ENCODE measurements at places on chromosomes 13 and 19.
A peak's percentile ranks its signal among the peaks of the same experiment; 100 is the strongest.

- no peak for DNase-seq
Measured at GRCh38 chr19:55544776-55545439, 435 bp downstream of the SBK3 start.

- DNase-seq = no peak
Measured at GRCh38 chr19:19677579-19677978, 8.9 kb downstream of the ZNF101 start.

DNA sequence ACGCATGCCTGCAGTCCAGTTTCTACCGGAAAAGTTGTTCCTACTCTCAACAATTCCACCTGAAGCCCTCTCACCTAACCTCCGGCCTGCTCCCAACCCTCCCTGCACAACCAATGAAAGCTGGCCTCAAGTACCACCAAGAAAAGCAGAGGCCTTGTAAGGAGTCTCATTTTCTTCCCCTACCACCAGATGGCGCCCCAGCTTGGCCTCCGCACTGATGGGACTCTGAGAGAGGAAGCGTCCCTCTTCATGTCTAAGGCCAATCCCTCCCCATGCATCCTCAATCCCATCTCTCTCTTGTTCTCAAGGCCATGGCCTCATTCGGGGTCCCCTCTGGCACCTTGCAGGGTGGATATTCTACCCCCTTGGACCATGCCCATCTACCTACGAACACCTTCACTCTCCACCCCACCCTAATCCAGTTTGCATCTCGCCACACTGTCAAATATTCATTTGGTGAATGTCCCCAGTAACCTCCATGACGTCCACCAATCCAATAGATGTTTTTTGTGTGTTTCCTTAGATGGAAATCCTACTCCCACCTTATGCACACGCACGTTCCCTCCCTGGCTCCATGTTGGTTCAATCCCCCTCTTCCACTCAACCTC, 412.8 kb downstream of the ZNF536 start:
- peak; percentile 39 for DNase-seq

DNA sequence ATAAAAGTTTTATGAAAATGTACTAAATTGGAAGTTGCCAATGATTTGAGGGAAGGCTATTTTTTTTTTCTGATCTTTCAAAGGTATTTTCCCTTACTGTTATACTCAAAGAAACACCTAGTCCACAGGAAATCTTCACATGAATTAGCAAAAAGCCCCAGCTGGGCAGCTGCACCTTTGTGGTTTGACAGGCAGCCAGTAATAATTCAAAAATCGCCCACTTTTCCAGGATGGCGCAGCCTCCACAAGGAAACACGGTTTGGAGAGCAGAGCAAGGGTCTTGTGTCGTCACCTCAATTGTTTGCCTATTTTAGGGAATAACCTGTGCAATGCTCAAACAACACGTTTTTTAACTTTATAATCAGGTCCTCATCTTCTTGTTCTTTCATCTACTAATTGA, 324.9 kb upstream of the GPC6 start:
- DNase-seq = no peak

- DNase-seq = peak; percentile 41
Measured at GRCh38 chr19:45876411-45877197, 9.3 kb downstream of the IRF2BP1 start.

DNA sequence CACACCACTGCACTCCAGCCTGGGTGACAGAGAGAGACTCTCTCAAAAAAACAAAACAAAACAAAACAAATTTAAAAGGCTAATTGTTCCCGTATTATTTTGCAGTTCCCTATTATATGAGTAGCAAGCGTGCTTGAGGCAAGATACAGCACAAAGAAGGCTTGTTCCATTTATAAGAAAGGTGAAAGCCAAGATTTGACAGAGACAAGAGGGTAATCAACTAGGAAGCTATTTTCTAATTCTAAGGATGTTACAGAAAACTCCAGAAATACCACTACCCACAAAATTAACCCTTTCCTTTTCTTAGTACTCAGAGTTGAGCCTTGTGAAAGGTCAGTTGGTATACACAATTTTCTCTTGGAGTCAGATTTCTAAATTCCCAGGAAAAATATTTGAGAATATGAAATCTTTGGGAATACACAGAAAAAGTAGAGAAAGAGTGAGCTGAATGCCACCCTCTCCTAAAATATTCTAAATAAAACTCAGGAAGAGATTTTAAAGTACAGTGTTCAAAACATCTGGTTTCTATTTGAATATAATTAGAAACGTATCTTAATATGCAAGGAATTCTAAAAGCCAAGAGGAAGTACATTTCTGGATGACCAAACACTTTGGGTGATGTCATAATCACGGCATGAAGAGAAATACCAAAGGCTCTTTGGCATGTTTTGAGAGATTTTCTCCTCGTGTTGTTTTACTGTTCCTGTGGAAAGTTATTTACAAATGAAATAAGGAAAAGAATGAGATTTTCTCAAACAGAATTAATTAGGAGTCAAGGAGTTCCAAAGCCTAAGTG, 63.0 kb upstream of the FLT1 start:
- DNase-seq = no peak

DNA sequence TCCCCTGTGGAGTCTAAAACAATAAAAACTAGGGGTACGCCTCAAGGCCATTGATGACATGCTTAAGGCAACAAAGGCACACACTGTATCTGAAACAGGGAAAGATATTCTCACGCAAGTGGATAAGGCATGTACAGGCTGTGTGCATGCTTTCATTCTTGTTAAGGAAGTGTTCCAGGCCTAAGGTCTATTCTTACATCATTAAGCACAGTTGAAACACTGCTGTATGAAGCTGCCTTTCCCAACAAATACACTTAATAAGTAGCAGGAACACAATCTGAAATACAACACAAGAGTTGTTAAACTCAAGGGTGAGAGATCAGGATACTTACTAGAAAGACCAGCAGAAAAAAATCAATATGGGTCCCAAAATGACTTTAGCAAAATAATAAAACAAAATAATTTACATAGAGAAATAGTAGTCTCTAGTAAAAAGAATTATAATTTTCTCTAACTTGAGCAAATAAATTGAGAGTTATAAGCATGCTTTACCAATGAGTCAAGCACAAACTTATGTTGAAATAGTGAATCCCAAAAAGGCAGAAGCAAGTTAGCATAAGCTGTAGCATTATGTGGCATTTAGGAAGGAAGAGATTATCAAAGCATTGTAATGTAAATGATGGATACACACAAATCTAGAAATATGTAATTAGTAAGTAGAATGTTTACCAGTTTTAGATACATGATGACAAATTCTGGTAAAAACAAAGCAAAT, 796.9 kb downstream of the SLITRK1 start:
- DNase-seq = no peak

DNA sequence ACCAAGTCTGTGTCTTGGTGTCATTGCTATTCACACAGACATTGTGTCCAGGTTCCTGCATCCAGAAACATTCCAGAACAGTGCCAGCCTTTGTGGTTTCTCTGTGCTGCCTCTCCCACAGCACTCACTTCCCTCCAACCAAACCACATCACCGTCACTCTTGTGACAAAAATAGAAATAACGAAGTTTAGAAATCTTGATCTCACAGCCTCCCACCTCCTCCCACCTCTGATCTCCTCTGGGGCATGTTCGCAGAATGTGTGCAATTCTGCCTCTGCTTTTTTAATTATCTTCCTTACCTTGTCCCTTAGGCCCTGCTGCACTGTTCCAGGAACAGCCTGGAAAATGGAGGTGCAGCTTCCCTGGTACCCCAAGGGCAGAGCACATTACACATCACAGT, 8.7 kb upstream of the SERPINE3 start:
- no peak for DNase-seq

Data from heart right ventricle (tissue), 16 donors.